ENCODE measurements at places on chromosomes 5 and 9.

GRCh38 chr5:169650701-169651331, 13.7 kb downstream of the DOCK2 start:
- DNase-seq, result no peak

DNA sequence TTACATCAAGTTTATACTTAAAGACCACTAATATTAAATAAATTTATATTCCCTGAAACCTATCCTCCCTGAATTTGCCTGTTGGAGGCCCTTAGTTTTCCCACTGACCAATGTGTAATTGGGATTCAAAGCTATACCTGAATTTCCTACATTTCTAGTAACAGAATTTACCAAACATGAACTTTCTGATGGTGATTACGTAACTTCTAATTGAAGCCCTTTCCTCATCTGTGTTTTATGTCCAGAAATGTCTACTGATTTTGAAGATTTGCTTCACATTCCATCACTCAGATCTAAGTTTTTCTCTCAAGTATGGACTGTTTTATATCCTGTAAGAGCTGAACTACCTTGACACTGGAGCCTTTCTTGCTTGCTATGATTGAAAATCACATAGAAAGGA, 12.8 kb downstream of the ZFP62 start:
- no peak for DNase-seq

DNA sequence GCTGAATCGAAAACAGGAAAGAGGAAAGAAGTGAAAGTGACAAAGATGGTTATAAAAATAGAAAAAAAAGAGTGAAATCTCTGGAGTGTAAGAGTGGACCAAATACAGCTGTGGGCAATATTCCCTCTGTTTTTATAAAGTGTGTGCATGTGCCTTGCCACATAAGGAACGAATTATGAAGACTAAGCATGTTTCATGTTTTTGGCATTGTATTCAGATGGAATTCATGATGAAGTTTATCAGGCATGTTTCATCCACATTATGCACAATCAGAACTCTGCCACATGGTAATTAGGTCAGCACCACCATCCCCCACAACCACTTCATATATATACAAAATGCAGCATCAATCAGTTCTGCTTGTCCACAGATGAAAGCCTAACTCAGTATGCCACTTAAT, 348.0 kb downstream of the ZNF608 start:
- no peak for DNase-seq

- DNase-seq, result no peak
Observed at GRCh38 chr9:123725389-123725788, 204.5 kb downstream of the DENND1A start.

GRCh38 chr9:131630205-131630831, 85.0 kb downstream of the PRRT1B start:
- no peak for DNase-seq

- no peak for DNase-seq
Observed at GRCh38 chr5:155689406-155689805, 637.6 kb upstream of the SGCD start.

DNA sequence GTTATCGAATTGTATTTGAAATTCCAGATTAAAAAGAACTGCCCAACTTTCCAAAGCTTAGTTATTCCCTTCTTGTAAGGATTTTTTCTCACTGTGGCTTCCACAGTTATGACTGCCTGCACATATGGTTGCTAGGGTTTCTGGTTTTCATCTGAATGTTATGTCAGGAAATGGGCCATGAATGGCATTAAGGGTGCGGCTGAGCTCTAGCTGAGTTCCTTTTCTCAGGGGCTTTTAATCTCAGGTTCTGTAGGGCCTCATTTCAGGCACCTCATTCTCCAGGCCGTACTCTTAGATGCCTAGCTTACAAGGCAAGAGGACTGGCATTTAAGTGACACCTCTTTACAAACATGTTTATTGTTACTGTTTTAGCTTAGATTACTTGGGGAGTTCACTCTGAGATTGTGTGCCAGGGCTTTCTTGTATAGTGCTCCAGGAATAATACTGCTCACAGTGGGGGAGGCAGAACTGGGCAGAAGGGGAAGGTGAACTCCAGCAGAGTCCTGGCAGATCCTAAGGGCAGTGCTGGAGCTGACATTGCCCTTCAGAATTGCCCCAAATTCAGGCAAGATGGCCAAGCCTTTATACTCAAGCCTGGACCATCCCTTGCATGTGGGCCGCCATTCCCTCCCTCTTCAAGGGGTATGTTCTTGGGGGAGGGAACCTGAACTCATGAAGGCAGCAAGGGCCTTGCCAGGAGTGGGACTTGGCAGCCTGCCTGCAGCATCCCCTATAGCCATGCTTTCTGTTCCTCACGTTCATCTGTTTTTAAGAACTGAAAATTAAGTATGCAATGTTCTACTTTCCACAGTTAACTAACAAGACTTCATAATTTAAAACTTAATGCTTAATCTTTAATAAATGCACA, 111.5 kb downstream of the KDM4C start:
- DNase-seq, result no peak

- no peak for DNase-seq
Observed at GRCh38 chr5:1793301-1793740, 6.3 kb downstream of the MRPL36 start.

- DNase-seq, result no peak
Observed at GRCh38 chr5:90289837-90290236, 119.7 kb downstream of the CETN3 start.
